ENCODE measurements at places on chromosomes 2 and 18. TPM values are rescaled to one million over a fixed set of nuclear protein-coding genes. Genes with fewer than 3 reads are reported as not detected.

DNA sequence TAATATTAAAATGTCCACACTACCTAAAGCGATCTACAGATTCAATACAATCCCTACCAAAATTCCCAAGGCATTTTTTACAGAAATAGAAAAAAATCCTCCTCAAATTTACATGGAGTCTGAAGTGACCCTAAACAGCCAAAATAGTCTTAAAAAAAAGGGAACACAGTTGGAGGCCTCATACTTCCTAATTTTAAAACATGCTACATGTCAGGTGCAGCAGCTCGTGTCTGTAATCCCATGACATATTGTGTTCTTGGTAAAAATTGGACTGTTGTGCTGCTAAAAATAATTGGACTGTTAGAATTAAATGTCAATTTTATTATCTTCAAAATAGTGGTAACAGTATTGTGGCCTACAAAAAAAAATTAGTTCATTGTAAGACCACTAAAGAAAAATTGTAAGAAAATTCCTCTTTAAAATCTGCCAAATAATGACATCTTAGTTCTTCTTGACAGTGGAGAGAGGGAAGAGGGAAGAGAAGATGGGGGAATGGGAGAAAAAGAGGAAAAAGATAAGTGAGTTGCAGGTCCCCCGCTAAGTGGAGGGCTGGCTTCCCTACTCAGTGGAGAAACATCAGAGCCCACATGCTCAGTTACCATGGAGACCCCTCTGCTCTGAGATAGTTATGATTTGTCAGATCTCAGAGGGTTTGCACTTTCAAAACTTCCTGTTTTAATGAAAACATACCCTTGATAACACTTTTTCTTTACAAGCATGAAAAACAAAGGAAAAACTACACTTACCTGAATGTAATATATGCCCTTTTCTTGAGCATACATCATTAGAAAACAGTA, 46.5 kb downstream of the UNC50 start:
- no peaks in the 10 kb centered on the region for H3K27me3 ChIP-seq
- H3K4me3 ChIP-seq, result no peak overlapping the region

DNA sequence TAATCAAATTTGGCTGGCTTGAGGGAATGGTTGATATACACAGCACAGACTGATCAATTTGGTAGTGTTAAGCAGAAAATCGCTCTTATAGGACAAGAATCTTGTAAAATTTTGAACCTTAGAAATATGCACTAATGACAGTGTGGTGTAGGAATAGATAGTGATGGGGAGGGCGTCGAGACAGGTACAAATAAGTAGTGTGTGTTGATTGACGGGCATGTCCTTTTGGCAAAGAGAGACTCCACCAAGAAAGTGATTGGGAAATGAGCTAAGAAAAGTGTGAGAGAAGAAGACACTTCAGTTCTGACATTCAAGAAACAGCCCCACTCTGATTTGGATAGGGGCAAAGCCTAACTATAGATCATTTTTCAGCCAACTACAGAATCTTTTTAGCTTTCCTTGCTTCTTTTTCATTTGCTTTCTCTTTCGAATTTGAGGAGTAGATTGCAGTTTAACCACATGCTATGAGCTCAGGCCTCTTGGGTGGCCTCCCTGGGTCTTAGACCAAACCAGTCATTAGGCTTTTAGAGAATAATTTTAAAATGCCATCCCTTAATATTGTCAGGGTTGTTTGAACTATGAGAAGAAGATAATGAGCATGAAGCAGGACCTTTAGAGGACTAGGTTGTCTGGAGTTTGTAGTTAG, 127.1 kb downstream of the CERS6 start:
- no peaks in the 10 kb centered on the region for H3K27me3 ChIP-seq
- no peaks in the 10 kb centered on the region for H3K36me3 ChIP-seq
- no peak overlapping the region for H3K27ac ChIP-seq
- H3K4me1 ChIP-seq, result peaks cover 15% of the 10 kb centered on the region
- no peak overlapping the region for H3K4me3 ChIP-seq
- DNase-seq, result no peak

The CD28 gene
- 4.3 TPM for total RNA-seq

DNA sequence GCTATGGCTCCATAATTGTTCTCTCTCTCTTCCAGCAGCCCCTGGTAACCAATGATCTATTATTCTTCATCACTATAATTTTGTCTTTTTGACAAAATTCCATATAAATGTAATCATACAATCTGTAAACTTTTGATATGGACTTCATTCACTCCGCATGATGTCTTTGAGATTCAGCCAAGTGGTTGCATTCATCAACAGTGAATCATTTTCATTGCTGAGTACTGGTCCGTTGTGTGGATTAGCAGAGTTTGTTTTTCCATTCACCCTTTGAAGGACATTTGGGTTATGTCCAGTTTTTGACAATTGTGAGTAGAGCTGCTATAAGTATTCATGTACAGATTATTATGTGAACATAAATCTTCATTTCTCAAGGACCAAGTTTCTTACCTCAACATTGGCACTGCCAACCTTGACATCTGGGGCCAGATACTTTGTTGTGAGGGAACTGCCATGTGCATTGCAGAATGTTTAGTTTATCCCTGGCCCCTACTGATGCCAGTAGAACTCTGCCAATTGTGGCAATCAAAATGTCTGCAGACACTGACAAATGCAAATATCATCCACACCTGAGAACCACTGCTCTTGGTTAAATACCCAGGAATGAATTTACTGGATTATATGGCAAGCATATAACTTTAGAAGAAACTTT, 48.4 kb upstream of the BCL2L11 start:
- H3K4me1 ChIP-seq, result peaks cover 21% of the 10 kb centered on the region
- DNase-seq, result no peak
- H3K27ac ChIP-seq, result no peak overlapping the region
- H3K36me3 ChIP-seq, result no peaks in the 10 kb centered on the region
- no peak overlapping the region for H3K4me3 ChIP-seq

The MATN3 gene
- 1.3 TPM for total RNA-seq

DNA sequence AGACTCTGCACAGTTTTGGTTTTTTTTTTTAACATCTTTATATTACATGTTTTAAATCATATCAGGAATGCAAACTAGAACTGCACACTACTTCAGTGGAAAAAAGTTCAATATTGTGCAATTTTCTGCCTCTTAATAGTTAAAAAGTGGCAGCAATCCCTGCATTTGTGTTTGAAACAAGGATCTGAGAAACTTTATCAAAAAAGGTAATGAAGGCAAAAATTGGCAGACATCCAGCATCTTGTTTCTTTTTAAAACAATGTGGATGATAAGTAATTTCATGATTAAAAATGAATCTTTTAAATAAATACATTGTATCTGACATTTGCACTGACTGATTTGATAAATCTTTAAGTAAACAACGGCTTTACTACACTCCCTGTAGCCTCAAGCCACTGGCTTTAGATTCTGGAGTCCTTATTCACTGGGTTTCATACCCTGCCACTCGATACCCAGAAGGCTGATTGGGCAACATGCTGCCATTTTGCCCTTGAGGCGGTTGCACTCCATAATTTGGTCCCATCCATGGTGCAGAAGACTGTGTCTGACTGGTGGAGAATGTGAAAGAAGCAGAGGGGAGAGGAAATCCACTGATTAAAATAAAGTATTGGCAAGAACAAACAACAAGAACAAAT, 21.6 kb upstream of the C2orf42 start:
- DNase-seq, result no peak
- no peak overlapping the region for H3K4me3 ChIP-seq
- H3K27me3 ChIP-seq, result no peaks in the 10 kb centered on the region

DNA sequence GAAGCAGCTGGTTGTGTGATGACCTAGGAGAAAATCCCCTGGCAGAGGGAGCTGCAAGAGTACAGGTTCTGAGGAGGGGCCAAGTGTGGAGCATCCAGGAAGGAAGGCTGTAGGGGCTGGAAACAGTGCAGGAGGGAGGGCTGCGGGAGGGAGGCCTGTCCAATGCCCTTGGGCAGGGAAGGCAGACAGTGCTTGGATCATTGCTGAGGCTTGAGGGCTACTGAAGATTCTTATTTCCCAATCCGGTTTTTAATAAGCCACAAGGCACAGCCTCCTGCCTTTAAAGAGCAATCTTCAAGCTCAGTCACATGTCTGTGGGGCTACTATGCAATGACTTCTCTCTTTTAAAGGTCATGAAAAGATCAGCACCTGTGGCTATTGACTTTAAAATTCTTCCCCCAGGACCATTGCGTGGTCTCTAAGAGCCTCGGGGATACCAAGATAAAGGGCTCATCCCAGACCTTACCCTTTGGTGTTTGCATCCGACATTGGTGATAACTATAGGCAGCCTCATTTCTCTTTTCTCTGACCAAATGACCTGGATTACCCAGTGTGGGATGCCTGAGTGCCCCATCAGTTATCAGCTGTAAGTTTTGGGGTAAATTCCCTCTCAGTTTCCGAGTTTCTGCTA, 149.6 kb downstream of the DOCK10 start:
- H3K4me3 ChIP-seq, result no peak overlapping the region
- H3K4me1 ChIP-seq, result no peaks in the 10 kb centered on the region
- no peaks in the 10 kb centered on the region for H3K27me3 ChIP-seq
- no peak overlapping the region for H3K27ac ChIP-seq
- H3K36me3 ChIP-seq, result no peaks in the 10 kb centered on the region

- no peak overlapping the region for H3K27ac ChIP-seq
- no peaks in the 10 kb centered on the region for H3K27me3 ChIP-seq
- no peak overlapping the region for H3K4me3 ChIP-seq
- no peaks in the 10 kb centered on the region for H3K4me1 ChIP-seq
Observed at GRCh38 chr18:5030636-5031035, 166.4 kb downstream of the AKAIN1 start.

DNA sequence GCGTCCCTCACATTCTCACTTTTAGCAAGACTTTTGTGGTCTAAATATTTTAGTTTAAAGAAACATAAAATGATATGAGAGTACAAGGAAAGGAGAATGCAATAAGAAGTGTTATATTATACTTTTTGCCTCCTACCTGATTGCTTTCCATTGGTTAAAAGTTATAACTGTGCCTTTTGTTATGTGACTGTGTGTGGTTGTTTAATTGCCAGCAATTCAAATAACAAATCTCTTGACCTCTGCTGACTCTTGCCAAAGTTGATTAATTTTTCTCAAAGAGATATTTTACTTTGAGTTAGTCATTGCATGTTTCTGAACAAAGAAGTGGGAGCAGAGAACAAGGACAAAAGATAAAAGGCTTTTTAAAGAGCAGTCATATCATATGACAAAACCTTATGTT, 599.5 kb downstream of the SUCLG1 start:
- no peak overlapping the region for H3K27ac ChIP-seq
- no peaks in the 10 kb centered on the region for H3K27me3 ChIP-seq
- DNase-seq, result no peak
- no peak overlapping the region for H3K4me3 ChIP-seq

DNA sequence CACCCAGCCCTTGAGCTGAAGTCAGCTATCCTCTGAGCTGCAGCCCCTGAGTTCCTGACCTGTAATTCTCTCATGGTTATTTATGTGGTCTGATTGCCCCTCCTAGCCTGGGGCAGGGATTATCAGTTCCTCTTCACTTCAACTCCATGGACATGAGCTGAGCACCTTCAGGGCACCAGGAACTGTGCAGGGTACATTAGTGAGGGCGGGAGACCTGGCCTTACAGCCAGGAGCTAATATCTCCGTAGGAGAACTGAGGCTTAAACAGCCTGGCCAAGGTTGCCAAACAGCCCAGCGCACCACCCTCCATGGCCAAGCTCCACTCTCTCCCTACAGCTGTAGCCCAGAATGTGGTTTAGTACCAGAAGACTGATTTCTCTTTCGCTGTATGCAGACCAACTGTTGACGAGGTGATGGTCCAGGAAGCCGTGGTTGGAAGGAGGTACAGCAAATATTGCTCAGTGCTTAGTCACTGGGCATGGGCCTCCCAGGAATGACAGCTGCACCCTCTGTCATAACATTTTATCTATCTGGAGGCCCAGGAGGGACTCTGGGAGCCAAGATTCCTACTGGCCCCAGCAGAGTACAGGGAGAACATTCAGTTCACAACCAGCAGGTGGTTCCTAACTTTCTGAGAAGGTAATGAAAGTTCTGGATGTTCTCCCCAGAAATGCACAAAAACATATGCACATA, 228.7 kb upstream of the SIX2 start:
- DNase-seq, result no peak
- H3K4me1 ChIP-seq, result peaks cover 46% of the 10 kb centered on the region
- H3K4me3 ChIP-seq, result no peak overlapping the region
- no peaks in the 10 kb centered on the region for H3K36me3 ChIP-seq

DNA sequence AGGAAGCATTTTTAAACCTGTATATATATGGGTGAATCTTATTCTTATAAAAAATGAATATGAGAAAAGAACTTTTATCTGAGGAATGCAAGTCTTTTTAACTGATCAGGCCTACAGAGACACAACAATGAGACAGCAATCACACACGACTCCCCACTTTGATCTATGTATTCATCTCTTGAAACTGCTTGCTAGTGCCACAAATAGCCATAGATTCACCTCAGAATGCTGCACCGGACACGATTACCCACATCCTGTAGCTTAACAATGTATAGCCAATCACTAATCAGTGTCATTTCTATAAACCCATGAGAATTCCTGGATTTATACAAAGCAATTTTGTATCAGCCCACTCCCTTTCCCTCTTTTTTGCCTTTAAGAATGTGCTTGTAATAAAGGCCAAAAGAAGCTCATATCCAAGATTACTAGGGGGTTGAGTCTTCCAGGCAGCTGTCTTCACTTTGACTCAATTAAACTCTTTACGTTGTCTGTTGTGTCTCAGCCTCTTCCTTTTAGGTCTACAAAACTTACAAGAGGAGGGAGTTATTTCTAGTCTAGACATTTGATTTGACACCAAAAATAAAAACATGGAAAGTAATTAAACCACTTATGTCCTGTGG, 94.9 kb downstream of the MBD2 start:
- H3K4me1 ChIP-seq, result no peaks in the 10 kb centered on the region
- no peaks in the 10 kb centered on the region for H3K36me3 ChIP-seq
- no peaks in the 10 kb centered on the region for H3K27me3 ChIP-seq
- no peak for DNase-seq
- no peak overlapping the region for H3K27ac ChIP-seq

DNA sequence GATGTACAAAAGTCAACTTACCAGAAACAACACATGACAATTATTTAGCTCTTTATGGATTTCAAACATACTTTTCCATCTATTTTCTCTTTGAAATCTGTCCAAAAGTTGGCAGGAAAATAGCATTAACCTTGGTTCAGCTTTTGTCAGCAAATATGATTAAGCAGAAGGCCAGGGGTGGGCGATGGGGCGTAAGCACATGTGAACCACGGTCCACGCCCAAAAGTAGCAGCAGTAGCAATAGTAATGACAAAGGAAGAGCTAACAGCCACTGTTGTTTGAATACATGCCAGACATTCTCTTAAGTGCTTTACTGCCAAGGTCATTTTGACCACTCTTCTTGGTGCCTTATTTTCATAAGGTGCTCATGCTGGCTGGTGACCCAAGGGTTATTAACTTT, 73.5 kb downstream of the ANTXR1 start:
- peaks cover under 1% of the 10 kb centered on the region for H3K36me3 ChIP-seq
- H3K27ac ChIP-seq, result peak overlapping the region; percentile 57
- H3K4me1 ChIP-seq, result peaks cover 75% of the 10 kb centered on the region
- H3K4me3 ChIP-seq, result no peak overlapping the region
- no peaks in the 10 kb centered on the region for H3K27me3 ChIP-seq
